ENCODE measurements at places on chromosomes 6 and 20. TPM values are rescaled to one million over a fixed set of nuclear protein-coding genes. Genes with fewer than 3 reads are reported as not detected.

TSPO2 gene
- not detected for total RNA-seq

DNA sequence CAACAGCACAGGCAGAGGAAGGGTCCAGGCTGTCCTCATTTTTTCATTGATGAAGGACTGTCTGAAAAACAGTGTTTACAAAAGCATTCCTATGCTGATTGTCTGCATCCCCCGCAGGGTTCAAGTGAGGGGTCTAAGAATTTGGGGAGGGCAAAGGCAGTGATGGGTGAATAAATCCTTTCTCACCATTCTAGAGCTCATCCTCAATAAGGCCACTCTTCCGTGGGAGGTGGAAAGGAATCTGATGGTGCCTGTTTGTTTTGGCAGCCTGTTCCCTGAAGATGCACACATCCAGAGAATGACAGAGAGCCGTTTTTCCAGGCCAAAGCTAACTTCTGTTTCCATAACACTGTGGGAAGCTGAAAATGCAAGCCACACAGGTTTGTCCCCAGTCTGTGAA lies 164.5 kb downstream of the MOXD1 start:
- no peak for DNase-seq

CGA gene
- not detected for total RNA-seq

IRF4 gene
- 700 TPM for total RNA-seq

- peak; percentile 56 for DNase-seq
Observed at GRCh38 chr6:36912586-36912985, 26.8 kb downstream of the C6orf89 start.

EYS gene
- not detected for total RNA-seq

- DNase-seq, result no peak
Observed at GRCh38 chr6:45961125-45961524, 54.5 kb downstream of the CLIC5 start.

Data from CD8-positive, alpha-beta memory T cell (primary cell).